ENCODE measurements at places on chromosomes 7 and 10.

- DNase-seq: no peak
Observed at GRCh38 chr7:41520445-41520844, 182.4 kb downstream of the INHBA start.

GRCh38 chr10:76257816-76258215, 826.4 kb downstream of the LRMDA start:
- no peak for DNase-seq

DNA sequence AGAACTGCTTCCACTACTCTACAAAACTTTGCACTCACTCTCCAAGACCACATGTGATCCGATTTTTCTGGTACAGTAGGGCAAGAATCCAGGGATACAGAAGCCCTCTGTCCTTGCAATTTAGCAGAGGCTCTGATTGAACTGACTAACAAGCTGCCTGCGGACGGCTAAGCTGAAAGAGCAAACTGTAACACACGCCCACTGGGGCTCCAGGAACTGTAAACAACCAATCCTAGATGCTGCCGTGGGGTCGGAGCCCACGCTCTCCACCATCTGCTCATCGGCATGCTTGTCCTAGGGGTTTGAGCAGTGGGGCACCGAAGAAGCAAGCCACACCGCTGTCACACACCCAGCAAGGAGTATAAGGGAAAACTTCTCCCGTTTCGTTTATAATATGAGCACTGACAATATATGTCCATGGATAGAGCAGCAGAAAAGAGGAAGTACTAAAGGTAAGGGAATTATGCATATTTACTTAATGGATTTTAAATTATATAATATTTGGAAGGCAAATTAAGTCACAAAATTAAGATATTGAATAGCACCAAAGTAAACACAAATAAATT, 634.4 kb upstream of the POT1 start:
- no peak for DNase-seq

GRCh38 chr7:104008107-104008506, 18.6 kb upstream of the RELN start:
- no peak for DNase-seq
